ENCODE measurements at places on chromosomes 13 and 19.

GRCh38 chr19:49437231-49437630 is 4.1 kb downstream of the SLC17A7 start:
- DNase-seq: no peak

GRCh38 chr13:53473397-53473796 is 444.8 kb downstream of the OLFM4 start:
- no peak for DNase-seq

GRCh38 chr19:1291761-1292418 is 6.2 kb downstream of the EFNA2 start:
- no peak for DNase-seq

DNA sequence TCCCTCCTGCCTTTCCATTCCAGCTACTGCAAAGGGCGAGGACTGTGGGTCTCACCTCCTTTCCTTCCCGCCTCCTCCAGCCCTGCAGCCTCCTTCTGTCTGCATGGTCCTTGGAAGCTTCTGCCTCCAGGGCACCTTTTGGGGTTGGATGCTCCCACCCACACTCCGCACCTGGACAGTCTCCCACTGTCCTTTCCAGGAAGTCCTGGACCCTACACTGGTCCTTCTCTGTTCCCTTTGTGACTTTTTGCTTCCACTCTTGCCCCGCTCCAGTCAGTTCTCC is 130.8 kb downstream of the USP12 start:
- no peak for DNase-seq

DNA sequence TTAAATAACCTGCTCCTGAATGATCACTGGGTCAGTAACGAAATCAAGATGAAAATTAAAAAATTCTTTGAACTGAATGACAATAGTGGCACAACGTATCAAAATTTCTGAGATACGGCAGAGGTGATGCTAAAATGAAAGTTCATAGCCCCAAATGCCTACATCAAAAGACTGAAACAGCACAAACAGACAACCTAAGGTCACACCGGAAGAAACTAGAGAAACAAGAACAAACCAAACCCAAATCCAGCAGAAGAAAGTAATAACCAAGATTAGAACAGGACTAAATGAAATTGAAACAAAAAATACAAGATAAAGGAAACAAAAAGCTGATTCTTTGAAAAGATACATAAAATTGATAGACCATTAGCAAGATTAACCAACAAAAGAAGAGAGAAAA is 324.1 kb downstream of the RBM26 start:
- no peak for DNase-seq

DNA sequence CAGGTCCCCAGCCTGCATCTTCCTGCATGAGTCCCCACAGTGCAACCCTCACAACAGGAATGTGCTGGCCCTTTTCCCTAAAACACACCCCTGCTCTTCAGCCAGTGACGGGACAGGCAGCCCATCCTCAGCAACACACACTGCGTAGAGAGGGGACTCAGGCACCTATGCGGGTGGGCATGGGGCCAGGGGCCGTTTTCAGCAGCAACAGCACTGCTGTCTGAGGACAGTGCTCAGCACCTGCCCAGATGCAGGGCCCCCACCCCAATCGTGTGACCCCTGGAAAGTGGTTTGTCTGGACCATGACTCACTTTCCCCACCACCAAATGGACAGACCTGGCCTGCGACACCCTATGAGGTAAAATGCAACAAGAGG is 28.0 kb upstream of the ISYNA1 start:
- DNase-seq: no peak

- no peak for DNase-seq
These were observed 11.0 kb upstream of the ZNF573 start for GRCh38 chr19:37790244-37790925.

DNA sequence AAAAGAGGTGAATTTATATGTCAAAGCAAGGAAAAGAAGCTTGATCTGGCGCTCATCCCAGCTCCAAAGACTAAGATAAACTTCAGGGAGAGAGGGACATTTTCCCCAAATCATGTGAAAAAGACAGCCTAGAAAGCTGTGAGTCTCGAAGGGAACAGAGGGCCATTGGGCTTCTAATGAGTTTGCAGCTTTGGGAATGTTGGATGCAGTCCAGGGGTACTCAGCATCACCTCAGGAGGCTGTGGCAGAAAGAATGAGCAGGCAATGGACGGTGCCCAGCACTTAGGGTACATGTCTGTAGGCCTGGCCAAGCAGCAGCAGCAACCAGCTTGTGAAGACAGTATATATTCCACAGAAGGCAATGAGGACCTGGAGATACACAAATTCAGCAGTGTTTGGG is 25.7 kb upstream of the WASF3 start:
- no peak for DNase-seq

DNA sequence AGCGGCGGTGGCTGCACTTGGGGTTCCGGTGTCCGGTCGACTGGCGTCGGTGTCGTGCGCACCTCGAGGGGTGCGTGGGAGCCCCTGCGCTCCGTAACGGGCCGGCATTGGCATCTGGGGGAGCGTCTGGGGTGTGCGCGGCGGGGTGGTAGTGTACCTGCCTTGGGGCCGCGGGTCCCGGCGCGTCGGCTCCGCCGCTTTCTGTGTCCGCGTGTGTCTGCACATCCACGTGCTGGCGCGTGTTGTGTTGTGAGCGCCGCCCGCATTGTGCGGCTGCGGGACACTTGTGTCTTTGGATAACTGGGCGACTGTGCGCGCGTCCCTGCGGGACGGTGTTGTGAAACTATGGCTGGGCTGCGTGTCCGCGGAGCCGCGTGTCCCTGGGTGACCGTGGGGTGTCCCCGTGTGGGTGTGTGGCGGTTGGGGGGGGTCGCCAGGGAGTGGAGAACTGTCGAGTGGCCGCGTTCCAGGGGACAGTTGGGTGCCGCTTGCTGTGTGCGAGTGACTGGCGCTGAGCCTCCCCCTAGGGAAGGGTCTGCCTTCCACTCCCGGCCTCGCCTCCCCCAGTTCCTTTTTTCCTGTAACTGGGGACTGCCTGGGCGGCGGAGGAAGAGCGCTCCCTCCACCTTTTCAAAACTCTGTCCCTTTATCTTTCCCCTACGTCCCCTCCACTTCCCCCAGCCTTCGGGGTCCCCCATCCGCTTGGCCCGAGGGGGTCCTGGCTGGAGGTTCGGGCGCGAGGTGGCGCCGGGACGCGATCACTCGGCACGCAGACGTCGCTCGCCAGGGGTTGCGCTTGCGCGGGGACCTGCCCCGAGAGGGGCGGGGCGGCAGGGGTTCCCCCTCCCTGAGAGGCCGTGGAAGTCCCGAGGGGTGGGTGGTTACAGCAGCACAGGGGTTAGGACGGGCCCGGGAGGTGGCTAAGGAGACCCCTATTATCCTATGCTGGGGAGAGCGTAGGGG is 5.7 kb upstream of the NFIC start:
- peak; percentile 73 for DNase-seq

- DNase-seq: no peak
These were observed 468 bp downstream of the STX10 start for GRCh38 chr19:13149628-13150186.

- DNase-seq: no peak
These were observed 15.0 kb downstream of the MYO9B start for GRCh38 chr19:17090583-17090982.

DNA sequence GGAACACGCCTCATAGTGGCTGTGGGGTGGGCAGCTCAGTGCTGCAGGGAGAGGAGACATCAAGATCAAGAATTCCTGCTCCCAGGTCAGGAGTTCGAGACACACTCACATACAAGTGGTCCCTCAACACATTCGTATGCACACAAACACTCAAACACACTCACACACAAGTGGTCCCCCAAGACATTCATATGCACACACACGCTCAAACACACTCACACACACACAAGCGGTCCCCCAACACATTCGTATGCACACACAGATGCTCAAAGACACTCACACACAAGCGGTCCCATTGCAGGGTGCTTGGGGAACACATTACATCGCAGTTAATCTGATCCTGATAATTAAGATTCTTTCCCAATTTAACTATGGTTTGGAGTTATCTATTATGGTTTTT is 28.2 kb downstream of the FCGBP start:
- no peak for DNase-seq

GRCh38 chr19:45514376-45515051 is 7.2 kb downstream of the VASP start:
- no peak for DNase-seq

- DNase-seq: no peak
These were observed 136.2 kb upstream of the RNF113B start for GRCh38 chr13:98313023-98313921.

- no peak for DNase-seq
These were observed 19.9 kb downstream of the TPT1 start for GRCh38 chr13:45320876-45321629.

DNA sequence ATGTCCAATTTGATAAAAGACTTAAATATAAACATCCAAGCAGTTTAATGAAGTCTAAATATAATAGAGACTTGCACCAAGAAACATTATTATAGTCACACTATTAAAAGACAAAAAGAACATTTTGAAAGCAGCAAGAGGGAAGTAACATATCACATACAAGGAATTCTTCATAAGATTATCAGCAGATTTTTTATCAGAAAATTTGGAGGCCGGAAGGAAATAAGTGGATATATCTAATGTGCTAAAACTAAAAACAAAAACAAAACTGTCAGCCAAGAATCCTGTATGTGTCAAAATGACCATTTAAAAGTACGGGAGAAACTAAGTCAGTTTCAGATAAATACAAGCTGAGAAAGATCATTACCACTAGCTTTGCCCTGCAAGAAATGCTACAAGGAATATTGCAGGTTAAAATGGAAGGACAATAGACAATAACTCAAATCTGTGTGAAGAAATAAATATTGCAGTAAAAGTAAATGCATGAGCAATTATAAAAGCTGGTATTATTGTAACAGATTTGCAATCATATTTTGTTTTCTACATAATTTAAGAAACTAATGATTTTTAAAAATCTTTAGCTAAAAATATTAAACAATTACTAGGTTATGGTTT is 1665.9 kb upstream of the PCDH20 start:
- no peak for DNase-seq

GRCh38 chr19:40139533-40140287 is 49.0 kb upstream of the ZNF780A start:
- DNase-seq: no peak

DNA sequence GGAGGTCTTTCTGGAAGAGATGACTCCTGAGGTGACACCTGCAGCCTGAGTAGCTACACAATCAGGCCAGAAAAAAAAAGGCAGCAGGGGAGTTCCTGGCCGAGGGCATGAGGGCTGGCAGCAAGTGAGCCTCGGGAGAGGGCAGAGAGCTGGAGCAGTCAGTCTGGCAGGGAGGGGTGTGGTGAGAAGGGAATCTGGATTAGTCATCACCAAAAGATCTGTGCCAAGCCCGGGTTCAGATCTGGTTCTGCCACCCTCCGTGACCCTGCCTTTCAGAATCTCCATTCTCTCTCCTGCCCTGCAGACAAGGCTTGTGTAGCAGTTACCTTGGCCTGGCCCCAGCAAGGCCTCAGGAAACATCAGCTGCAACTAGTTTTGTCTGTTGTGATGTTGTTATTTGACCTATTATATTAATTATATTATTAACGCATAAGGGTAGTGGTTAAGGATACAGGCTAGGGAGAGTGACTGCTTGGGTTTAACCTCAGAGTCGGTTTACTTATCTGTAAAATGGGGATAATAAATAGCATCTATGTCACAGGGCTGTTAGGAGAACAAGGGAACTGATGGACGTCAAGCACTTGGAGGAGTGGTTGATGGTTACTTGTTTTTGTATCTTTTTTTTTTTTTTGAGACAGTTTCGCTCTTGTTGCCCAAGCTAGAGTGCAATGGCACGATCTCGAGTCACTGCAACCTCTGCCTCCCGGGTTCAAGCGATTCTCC is 2.7 kb upstream of the CAPNS1 start:
- no peak for DNase-seq

DNA sequence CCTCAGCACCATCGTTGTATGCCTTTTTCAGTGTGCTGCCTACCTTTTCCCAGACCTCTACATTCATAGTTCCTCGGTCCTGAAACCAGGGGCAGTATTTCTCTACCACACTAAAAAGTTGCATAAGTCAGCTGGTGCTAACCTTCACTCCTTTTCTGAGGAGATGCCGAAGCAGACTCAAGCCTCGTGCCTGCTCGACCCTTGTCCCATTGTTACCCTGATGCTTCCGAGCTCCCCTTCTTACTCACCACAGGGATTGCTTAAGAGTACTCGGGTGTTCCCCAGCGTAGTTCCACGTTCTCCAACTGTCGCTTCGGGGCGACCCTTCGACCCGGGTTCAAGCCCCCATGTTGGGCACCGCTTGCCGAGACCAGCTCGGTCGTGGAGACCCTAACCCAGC is 19.0 kb upstream of the IL17D start:
- no peak for DNase-seq

GRCh38 chr13:64753233-64754000 is 2476.7 kb downstream of the PCDH9 start:
- no peak for DNase-seq

DNA sequence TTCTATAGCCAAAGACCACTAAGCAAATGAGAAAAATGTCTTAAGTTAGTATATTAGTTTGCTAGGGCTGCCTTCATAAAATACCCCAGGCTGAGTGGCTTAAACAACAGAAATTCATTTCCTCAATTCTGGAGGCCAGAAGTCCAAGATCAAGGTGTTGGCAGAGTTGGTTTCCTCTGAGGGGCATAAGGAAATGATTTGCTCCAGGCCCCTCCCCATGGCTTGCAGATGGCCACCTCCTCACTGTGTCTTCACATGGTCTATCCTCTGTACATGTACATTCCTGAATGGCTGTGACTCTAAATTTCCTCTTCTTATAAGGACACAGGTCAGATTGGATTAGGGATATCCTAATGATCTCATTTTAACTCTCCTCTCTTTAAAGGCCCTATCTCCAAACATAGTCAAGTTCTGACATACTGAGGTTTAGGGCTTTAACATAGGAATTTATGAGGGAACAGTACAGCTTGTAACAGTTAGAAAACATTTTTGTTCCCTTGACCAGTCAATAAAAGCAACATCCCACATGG is 307.4 kb downstream of the DIAPH3 start:
- no peak for DNase-seq

DNA sequence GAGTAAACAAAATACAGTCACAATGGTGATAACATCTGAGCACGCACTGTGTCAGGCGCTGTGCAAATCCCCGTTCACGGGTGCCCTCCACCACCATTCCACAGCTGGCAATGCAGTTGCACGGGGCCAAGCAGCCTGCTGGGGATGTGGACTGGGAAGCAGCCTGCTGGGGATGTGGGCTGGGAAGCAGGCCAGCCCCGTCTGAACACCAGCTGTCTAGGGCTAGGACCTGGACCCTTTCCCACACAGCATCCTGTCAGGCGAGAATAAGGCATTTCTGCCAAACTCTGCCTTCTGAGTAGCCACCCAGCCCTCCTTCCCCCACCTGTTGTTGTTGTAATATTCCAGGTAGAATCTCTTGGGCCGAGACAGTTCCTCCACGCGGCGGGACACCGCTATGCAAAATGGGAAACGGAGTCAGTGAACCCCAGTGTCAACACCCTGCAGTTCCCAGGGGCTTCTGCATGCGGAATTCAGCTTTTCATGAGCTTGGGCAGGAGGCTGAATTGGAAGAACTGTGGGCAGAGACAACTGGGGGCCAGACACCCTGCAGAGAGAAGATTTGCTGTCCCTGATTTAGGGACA is 27.8 kb upstream of the MIER2 start:
- no peak for DNase-seq

DNA sequence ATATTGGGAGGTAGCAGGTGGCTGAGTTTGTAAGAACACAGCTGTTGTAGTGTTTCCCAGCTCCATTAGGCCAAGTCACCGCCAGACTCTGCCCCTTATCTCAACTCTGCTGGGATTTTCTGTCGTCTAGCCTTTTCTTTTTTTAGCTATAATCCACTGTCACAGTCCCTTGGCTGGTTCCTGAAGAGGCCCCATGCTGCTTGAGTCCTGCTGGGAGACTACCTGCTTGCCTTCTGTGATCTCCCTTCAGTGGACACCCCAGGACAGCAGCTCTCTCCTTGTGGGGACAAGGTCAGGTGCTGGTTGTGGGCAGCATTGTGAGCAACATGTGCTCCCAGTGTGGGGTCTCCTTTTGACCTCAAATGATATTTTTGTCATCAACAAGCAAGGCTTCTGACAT is 195.0 kb upstream of the ATXN8OS start:
- no peak for DNase-seq
